ENCODE measurements at places on chromosomes 5 and 9.
A peak's percentile ranks its signal among the peaks of the same experiment; 100 is the strongest.

DNA sequence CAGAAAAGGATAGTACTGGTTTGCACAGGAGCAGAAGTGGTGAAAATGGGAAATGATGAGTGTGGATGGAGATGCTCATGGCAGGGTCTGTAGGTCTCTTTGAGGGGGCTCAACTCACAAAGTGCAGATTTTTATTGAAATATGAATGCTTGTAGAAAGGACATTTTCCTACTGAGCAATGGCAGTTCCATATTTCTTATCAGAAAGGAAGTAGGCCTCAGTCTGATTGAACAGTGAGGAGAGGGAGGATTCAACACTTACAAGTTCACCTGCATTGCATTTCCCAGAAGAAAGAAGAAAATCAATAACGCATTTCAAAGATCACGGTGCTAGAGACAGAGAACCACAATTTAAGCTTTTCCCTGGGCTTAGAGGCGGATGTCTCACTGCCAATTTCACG lies 49.2 kb downstream of the ANXA2R start:
- no peak for DNase-seq

DNA sequence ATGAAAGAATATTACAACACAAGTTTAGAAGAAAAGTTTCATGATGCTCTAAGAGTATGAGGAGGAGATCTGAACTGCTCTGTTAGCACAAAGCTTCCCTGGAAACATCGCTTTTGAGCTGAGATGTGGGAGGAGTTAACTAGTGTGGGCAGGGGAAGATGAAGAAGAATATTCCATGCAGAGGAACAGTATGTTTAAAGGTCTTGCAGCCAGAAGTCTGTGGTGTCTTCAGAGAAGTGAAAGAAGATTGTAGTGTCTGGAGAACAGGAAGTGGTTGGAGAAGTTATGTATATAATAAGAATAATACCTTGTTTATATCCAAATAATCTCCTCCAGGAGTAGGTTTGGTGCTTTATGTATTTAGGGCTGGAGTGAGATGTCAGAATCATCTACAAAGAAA lies 406.7 kb downstream of the MAN2A1 start:
- no peak for DNase-seq

- no peak for DNase-seq
Measured at GRCh38 chr9:129095908-129096307, 14.7 kb downstream of the CRAT start.

- no peak for DNase-seq
Measured at GRCh38 chr5:170704417-170705192, 78.9 kb upstream of the GABRP start.

GRCh38 chr9:4298255-4299004 lies 1.4 kb downstream of the GLIS3 start:
- DNase-seq, result peak; percentile 58

DNA sequence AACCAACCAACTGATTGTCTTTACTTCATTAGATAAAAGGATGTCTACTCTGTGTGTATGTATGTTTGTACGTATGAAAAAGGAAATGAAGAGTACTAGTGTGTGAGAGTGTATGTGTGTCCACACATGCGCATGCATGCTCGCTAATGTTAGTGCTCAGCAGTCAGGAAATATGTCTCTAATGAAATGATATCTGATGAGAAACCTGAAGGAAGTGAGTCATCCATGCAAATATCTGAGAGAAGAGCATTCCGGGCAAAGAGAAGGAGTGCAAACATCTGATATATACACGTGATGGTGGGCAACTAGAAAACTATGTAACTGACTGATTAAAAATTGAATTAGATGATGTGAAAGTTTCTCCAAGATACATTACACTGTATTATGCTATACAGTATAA lies 29.6 kb upstream of the UGCG start:
- no peak for DNase-seq

DNA sequence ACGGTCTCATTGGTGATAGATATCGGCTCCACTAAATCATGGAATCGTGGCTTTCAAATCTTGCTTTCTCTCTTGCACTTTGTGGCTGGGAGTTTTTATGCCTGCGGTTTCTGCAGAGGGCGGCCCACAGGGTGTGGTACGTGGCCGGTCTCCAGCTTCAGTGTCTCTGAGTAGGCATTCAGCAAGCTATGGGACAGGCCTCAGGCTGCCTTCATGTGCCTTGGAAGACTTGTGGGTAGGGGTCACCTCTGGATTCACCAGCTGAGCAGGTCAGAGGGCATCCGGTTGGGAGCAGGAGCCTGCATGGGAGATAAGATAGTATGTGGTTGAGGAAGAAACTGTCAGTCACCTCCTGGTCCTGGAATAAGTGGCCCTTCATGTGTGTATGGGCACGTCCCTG lies 47.7 kb downstream of the AMBP start:
- DNase-seq, result no peak

- peak; percentile 66 for DNase-seq
Measured at GRCh38 chr9:33452828-33453271, 5.5 kb upstream of the AQP3 start.
